Stimulated activated CD4-positive, alpha-beta T cell treated with anti-CD3 and anti-CD28 coated beads, Interleukin-12 subunit alpha, Interleukin-12 subunit beta, amount 100 ng/mL, for 4 hours (primary cell): ENCODE measurements at places on chromosomes 1 and 21.

GRCh38 chr1:209417761-209418160 lies 165.8 kb upstream of the CAMK1G start:
- no peak for DNase-seq

GRCh38 chr1:10541286-10541685 lies 66.5 kb downstream of the PEX14 start:
- DNase-seq, result no peak

GRCh38 chr1:248861616-248862015 lies 2.7 kb upstream of the ZNF692 start:
- DNase-seq, result no peak

- DNase-seq, result no peak
Measured at GRCh38 chr1:106972074-106972473, 84.4 kb upstream of the PRMT6 start.

DNA sequence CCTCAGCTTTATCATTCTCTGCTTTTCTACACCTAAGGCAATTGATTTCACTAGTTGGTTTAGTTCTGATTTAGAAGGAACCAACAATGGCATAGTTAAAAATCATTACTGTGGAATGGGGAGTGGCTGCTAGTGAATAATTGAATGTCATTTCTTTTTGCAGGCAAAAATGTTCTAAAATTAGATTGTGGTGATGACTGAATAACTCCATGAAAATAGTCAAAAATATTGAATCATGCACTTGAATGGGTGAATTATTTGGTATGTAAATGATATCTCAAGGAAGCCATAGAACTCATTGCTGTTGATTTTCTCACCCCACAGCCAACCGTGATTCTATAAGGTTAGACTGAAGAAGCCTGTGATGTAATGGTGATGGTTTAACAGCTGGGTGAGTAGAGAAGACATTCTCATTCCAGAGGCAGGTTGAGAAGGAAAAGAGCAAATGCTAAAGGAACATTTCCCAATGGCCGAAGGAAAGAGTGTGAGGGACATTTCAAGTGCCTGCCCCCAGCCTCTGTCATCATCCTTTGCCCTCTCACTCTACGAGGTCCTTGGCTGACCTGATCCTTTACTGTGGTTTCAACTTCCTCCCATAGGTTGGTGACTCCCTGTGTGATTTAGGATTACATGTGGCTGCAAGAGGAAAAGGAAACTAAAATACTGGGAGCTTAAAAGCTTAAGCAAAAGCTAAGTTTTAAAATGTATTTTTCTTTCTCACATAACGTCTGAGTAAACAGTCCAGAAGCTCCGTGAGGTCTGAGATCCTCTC lies 12.5 kb downstream of the OVAAL start:
- DNase-seq, result no peak

DNA sequence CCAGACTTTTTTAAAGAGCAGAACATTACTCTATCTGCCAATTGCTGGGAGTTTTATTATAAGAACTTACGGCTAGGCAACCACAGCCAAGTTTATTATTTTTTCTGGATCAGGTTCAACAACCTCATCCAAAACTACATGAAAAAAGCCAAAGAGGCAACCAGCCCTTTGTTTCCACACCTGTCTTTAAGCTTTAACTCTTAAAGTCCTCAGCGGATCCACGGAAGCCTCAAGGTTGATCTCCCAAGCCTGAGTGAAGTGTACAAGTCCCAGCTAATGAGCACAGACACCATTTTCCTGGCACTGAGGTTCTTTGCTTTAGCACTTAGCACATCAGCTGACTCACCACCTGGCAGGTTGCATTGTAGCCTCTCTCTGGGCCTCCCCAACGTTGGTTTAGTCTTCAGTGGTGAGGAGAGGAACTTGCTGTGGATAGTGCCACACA lies 143.1 kb downstream of the TGFBR3 start:
- no peak for DNase-seq

- no peak for DNase-seq
Measured at GRCh38 chr1:1981142-1981500, 22.5 kb downstream of the CFAP74 start.

DNA sequence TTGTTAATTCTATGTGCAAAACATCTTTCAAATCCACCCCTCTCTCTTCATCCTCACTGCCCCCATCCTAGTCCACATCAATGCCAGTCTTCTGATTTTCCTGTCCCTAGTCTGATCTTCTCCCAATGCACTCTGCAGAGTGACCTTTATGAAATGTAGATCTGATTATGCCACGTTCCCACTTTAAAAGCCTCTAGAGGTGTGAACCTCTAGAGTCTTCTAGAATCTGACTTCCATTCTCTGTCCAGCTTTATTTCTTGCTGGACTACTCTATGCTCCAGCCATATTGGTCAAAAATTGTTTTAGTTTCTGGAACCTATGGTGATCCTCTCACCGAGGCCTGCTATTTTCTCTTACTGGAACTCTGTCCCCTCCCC lies 32.5 kb downstream of the ZNF648 start:
- DNase-seq, result no peak

- no peak for DNase-seq
Measured at GRCh38 chr21:46562472-46562871, 42.4 kb downstream of the S100B start.

GRCh38 chr1:16257968-16258367 lies 21.0 kb upstream of the CPLANE2 start:
- DNase-seq, result no peak

- DNase-seq, result no peak
Measured at GRCh38 chr21:45306832-45307571, 19.3 kb upstream of the POFUT2 start.

GRCh38 chr1:67052741-67053534 lies 1.0 kb downstream of the SLC35D1 start:
- DNase-seq, result peak; percentile 1

DNA sequence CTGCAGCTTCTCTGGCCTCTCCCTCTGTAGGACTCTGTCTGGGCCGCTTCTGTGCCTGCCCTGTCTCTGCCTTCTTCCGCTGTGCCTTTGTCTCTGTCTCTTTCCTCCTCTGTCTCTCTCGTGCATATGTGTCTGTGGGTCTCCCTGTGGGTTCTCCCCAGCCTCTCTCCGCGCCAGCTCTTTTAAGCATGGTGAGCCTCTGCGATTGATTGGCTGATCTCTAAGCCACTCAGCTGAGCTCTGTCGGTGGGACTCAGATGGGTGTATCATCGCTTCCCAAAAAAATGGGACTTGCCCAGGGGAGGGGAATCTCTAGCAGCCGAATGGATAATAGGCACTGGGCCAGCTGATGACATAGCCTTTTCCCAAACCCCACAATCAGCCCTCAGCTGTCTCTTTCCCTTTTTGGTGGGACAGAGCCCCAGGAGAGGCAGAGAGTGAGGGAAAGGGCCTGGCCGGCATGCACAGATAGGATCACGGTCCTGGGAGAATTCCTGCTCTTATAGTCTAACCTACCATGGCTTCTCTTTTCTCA lies at the start of gene ADAMTS4:
Gene ADAMTS4, minus strand, starts transcription at position 158 of the 535 bp plus-strand sequence. CDS start 427 bp downstream, outside the sequence.
- DNase-seq, result no peak

DNA sequence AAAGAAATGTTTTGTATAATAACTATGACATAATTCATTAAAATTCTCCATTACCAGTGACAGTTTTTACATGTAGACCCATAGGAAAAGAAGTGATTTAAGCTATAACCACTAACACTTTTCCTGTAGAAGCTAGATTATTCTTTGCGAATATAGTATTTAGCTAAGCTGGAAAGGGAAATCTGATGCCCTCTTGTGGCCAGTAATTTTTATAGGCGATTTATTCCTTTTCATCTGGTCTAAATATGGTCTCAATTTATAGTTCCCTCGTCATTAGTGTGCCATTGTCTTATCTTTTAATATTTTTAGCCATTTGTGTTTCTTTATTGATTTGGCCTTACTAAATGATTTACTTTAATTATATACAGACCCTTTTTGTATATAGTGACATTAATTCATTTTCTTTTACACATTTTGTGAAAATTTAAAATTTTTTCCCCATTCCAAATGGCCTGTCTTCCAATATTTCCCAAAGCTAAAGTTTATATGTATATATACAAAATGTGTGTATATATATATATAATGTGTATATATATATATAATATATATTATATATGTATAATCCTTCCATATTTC lies 26.7 kb downstream of the BTG3 start:
- DNase-seq, result no peak

- DNase-seq, result no peak
Measured at GRCh38 chr1:240695416-240695815, 83.5 kb upstream of the GREM2 start.

- no peak for DNase-seq
Measured at GRCh38 chr1:203152158-203153034, 23.2 kb downstream of the MYBPH start.

DNA sequence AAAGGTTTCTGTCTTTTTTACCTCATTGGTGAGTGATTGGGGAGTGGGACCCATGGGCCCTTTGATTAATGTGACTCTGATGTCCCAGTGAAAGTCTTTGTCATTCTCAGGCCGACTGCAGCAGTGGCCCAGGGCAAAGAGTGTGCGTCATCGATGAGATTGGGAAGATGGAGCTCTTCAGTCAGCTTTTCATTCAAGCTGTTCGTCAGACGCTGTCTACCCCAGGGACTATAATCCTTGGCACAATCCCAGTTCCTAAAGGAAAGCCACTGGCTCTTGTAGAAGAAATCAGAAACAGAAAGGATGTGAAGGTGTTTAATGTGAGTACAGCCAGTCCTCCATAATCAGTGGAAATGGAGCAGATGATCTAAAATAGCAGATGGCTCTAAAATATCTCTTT lies 19.4 kb downstream of the NTPCR start:
- no peak for DNase-seq

GRCh38 chr1:147648933-147649332 lies 21.4 kb downstream of the ACP6 start:
- no peak for DNase-seq

DNA sequence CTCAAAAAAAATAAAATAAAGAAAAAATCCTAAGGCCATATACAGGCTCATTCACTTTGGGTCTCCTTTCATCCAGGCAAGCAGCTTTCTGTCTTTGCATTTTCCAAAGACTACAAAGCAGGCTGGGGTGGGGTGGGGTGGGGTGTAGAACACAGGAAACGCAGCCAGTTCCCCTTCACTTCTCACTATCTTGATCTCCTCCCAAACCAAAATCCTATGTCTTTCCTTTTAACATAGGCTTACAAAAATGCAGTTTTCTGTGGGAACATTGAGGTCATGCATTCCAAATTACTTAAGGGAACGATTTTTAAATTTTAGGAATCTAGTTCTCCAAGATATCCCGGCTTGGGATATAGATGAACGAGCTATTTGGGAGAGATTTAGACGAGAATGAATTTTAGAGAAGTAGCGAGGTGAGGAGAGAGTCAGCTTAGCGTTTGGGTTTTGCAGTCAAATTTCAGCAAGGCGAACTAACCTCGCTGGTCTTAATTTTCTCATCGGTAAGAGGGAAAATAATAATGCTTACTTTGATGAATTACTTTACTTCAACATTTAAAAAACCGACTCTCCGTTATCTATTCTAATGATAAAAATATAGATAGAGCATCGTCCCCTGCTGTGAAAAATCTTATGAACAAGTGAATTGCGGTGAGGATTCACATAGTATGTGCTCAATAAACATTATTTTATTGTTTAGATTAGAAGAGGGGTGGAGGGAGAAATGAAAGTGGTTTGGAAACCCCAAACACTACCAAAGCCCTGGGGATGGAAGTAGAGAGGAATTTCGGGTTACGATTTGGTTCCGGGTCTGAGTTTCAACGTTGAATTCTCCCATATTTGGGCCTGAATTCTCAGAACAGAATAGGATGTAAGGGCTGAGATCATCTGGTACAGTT lies 735 bp upstream of the STX12 start:
- no peak for DNase-seq

GRCh38 chr1:29620631-29621030 lies 384.3 kb downstream of the PTPRU start:
- DNase-seq, result no peak

DNA sequence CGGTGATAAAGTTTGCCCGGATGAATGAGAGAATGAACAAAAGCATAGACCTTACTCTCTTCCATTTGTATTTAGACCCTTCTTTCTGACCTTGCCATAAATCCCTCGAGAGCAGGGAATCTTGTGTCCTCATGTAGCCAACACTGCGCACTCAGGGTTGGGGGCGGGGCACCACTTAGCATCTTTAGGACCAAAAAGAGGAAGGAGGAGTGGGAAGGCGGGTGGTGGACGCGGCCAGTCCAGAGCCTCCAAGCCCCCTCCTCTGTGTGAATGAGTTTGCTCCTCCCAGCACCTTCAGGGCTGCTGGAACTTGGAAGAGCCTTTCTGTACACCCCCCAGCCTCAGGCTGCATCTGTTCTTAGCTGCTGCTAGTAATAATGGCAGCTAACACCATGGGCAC lies 141.9 kb upstream of the TMEM51 start:
- DNase-seq, result no peak
